Ovary (tissue), 10 donors: ENCODE measurements at places on chromosomes 2 and 18.

DNA sequence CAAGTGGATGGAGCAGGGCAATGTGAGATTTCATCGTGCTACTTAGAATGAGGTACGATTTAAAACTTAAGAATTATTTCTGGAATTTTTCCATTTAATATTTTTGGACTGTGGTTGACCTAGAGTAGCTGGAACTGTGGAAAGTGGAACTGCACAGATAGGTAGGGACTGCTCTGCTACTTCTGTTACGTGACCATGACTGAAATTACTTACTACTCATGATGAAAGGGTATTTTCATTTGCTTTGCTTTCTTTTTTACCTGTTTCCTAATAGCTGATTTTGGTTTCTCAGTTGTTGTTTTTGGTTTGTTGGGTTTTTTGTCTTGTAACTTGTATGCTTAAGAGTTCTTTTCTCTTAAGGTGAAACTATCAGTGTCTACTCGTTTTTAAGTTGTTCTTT lies 11.4 kb downstream of the UBE2E3 start:
- no peak for DNase-seq

GRCh38 chr18:36568487-36568886 lies 260.3 kb downstream of the TPGS2 start:
- DNase-seq = no peak

- DNase-seq = no peak
Observed at GRCh38 chr18:58113337-58113736, 69.3 kb downstream of the NEDD4L start.

DNA sequence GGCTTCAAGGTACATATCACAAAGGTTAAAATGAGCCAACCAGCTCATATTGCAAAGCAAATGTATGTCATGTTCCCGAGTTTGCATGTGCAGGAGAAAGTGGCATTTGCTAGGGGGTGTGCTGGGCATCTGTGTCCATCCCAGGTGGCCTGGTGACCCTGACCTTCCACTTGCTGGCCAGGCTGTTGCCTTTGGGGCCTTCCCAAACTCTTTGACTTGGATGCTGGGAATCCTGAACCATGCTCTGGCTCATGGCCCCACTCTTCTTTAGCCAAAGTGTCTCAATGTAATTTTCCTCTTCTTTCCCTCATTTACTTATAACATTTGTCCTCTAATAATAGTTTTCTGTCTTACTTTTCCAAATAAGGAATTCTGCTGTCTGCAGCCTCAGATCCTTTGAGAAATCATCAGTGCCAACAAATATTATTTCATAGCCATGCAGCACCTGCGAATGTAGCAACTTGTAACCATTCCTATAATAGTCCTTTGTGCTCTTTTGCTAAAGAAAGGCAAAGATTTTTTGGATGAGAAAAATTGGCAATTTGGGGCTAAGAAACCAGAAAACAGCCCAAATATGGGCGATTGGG lies 64.2 kb downstream of the MTCL1 start:
- no peak for DNase-seq

- no peak for DNase-seq
Observed at GRCh38 chr2:152409386-152410164, 74.6 kb downstream of the FMNL2 start.

DNA sequence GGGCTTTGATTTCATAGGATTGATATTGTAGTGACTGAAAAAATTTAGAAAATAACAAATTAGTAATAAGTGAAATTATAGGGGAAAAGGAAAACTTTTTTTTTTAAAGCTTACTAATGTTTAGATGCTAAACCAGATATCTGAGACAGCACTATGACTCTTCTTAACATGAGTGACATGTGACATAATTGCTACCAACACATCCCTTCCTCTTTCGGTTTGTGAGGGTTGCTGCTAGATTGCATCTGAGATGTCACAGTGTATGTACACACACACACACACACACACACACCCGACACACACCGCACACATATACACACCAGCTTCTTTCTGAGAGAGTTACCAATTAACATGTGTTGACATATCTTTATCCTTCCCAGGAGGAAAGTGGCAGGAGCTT lies 18.0 kb downstream of the RAPGEF4 start:
- no peak for DNase-seq
